ENCODE measurements at places on chromosomes 6 and 20.
A peak's percentile ranks its signal among the peaks of the same experiment; 100 is the strongest.

- DNase-seq = no peak
Observed at GRCh38 chr20:45835825-45836224, 2.2 kb downstream of the SNX21 start.

GRCh38 chr20:44255942-44256341, 8.8 kb downstream of the GDAP1L1 start:
- DNase-seq = no peak

- DNase-seq = no peak
Observed at GRCh38 chr6:8059129-8059528, 5.1 kb downstream of the BLOC1S5 start.

GRCh38 chr6:88877893-88878292, 85.5 kb downstream of the RNGTT start:
- DNase-seq = no peak

GRCh38 chr6:88311561-88311960, 145.4 kb upstream of the CNR1 start:
- DNase-seq = no peak

- no peak for DNase-seq
Observed at GRCh38 chr20:24732599-24732998, 216.5 kb upstream of the CST7 start.

DNA sequence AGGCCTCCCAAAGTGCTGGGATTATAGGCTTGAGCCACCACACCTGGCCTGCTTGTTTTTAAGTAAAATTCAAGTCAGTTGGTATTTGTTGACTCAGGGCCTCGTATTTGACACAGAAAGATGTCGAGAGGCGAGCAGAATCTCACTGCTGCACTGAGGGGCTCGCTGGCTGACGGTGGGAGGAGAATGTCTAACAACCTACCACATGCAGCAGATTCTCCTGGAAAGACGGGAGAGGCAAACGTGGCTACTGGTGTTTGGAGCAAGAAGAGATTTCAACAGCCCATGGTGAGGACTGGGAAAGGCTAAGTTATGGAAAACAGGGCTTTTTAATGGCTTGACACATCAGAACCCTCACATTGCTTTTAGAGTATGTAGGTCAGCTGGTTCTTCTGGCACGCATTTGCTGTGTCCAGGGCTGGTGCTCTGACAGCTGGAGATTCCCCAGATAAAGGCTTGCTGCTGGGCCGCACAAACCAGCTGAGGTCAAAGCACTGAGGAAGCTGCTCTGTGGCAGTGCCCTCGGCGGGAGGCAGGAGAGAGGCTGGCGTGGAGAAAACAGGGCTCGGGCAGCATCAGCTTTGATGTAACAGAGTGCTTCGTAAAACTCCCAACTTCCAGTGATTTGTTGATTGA, 84.2 kb upstream of the FRMD1 start:
- DNase-seq = no peak

- DNase-seq = no peak
Observed at GRCh38 chr20:55515832-55516231, 489.5 kb downstream of the CBLN4 start.

DNA sequence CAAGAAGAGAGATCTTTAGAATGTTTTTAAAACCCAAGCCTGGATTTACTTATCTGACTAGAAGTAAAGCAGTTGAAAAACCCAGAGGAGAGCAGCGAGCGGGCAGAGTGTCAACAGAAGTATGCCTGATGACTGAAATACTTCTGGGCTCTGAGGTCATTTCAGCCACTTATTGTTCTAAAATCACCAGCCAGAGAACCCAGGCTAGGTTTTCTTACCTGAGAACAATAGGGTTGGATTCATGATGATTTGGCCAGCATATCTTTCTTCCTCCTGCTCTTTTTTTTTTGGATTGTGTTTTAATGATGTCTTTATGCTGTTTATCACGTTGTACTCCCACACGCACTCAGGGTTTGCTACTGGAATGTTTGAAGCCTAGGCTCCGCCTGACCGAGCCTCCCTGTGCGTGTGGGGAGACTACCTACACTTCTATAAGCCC, 63.0 kb upstream of the KIF25 start:
- DNase-seq = no peak

GRCh38 chr6:142459271-142459670, 157.5 kb downstream of the ADGRG6 start:
- no peak for DNase-seq

DNA sequence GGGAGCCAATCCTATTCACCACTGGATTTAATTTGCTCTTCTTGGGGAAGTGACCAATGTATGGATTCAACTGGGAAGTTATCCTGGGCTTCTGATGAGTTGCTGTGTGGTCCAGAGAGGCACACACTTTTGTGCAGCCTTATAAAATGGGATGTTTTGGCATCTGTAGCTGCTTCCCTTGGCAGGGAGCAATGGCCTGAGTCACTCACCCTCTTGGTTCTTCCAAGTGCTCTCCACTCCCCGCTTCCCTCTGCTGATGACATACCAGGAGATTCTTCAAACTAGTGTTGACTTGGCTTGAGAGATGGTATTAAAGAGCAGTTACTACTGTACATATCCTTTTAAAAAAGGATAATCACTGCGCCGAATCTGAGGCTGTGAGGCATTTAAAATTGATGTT, 105.8 kb downstream of the JARID2 start:
- DNase-seq = no peak

- no peak for DNase-seq
Observed at GRCh38 chr20:50528804-50529351, 18.7 kb downstream of the PTPN1 start.

GRCh38 chr6:168615837-168616236, 174.9 kb downstream of the SMOC2 start:
- DNase-seq = no peak

GRCh38 chr6:27839626-27840475, 72.3 kb downstream of the OR2B2 start:
- DNase-seq = peak; percentile 38

DNA sequence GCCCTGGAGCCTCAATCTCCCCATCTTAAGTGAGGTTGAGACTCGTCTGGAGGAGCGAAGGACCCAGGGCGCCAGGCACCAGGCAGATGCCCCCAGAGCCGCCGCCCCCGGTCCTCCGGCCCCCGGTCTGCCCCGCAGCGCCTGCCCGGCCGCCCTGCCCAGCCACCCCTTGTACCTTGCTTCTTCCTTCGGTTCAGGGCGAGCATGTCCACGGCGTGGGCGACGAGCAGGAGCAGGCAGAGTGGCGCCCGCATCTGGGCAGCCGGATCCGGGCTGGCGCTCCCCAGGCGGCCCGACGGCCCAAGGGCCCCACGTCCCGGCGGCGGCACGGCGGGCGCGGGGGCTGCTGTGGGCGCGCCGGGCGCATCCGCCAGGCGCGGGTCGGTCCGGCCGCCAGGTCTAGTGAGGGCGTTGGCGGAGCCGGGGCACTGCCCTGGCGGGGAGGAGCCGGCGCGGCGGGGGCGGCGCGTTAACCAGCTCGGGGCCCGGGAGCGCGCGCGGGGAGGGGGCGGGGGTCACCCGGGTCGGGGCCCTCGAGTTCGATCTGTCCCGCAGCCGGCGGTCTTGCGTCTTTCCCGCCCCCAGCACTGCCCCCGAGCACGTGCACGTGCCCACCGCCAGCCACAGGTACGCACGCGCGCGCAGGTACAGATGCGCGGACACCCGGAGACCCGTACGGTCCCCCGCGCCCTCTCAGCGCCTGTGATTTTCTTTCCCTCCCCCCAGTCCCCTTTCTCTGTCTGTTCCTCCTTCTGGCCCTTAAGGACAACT, at the start of gene RSPO4:
TSS of gene RSPO4 (minus strand) at position 401 of the 771 bp plus-strand sequence. CDS start at position 254, 147 bp downstream.
- DNase-seq = peak; percentile 46

DNA sequence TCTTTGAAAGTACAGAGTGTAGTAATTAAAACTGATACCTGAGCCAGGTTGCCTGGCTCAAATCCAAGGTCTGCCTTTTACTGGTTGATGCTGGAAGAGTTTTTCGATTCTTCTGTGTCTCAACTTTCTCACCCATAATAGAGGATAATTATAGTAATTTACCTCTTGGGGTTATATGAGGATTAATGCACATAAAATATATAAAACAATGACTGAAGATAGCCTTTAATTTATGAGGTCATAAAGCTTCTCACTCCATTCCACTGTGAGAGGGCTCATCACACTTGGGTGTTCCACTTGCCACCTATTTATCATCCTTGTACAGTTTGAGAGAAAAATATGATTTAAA, 10.2 kb downstream of the HLA-DRB5 start:
- no peak for DNase-seq

Measured in NCI-H1105 (cell line).